Activated naive CD8-positive, alpha-beta T cell treated with anti-CD3 and anti-CD28 coated beads, Interleukin-2, amount 50 U/mL, for 24 hours (primary cell): ENCODE measurements at places on chromosomes 1 and 21.

GRCh38 chr1:72037745-72038343, 244.5 kb downstream of the NEGR1 start:
- DNase-seq, result peak; percentile 8

- no peak for DNase-seq
Observed at GRCh38 chr1:64882574-64883255, 83.6 kb downstream of the JAK1 start.

DNA sequence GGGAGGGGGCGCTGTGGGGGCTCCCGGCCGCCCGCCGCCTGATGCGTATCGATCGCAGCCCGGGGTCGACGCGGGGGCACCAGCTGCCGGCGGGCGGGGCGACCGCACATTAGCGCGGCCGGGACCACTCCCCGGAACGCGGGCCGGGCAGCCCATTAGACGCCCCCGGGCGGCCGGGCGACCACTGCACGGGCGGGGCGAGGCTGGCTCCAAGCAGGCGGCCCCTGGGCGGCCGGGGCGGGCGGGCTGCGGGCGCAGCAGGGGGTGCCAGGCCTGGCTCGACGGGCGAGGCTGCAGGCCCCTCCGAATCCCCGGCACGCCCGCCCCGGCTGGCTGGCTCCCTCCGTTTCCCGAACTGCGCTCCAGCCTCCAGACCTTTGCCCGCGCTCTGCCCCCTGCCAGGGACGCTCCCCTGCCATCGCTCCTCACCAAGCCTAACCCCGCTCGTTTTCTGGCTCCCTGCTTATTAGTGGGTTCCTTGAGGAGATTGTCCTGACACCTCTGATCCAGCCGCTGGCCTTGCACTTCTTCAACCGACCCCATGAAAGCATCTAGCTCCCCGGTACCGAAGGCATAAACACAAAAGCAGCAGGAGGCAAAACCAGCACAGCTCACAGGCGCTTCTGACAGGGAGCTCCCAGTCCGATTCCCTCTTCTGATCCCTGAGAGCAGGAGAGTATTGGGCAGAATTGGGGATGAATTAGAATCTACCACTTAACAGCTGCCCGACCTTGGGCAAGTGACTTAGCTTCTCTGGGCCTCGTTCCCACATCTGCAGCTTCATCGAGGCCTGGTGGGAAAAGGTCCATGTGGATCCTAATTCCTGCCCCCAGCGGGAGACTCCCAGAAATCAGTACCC, 92.6 kb upstream of the CASZ1 start:
- DNase-seq, result no peak

DNA sequence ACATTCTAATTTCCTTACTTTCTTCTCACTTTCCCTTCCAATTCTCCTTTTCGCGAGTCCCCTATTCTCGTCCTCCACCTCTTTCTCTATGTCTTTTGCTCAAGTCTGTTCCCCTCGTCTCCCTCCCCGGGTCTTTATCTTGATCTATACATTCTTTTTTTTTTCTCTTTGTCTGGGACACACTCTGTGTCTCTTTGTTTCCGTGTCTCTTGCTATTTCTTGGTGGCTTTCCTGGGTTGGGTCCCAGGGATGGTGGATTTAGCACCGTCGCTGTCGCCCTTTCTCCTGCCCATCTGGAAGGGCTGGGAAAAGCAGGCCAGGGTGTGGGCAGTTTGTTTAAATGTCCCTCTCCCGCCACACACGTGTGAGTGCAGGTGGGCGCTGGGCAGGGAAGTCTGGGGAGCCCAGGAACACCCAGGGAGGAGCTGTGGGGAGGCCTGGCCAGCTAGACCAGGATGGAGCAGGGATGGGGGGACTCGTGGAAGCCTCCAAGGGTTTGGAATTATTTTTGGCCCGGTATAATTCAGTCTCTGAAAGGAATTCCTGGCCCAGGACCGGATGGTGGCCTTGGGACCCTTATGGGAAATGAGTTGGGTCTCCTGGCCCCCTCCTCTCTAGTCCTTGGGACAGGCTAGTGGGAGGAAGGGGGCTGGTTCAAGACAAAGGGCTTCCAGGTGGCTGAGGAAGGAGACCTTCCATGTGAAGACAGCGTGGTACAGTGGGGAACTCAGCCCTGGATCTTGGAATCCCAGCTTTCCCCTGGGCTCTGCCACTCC, 9.5 kb upstream of the ID3 start:
- no peak for DNase-seq

DNA sequence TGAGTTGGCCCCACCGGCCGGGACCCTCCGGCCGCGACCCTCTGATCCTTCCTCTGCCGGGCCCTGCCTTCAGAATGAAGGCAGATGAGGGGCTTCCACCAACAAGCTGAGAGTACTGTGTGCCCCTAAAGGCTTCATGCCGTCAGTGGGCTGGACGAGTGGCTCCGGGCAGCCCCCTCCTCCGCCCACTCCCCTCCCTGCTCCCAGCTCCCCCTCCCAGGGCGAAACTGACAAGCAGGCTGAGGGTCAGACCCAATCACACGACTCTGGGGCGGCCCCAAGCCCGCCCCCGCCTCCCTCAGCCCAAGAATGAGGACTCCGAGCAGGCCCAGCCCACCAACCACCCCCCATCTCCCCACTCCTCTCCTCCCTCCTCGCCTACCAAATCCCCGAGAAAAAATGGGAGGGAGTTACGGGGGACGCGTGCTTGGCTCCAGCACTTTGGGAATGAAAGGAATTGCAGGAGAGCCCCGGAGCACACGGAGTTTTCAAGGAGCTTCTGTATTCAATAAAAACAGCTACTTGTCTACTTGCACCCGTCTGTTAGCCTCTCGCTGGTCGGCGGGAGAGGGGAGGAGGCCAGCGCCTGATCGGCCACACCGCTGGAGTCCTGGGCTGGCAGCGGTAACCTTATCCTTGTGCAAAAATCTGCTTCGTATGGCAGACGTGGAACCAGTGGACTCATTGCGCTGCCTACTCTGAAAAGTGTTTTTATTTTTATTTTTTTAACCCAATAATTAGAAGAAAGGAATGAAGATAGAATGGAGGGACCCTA, at the start of gene COL11A1:
TSS of gene COL11A1 (minus strand) at position 147 of the 775 bp plus-strand sequence. CDS start 344 bp downstream, outside the sequence.
- DNase-seq, result no peak

GRCh38 chr1:44854970-44855369, 11.9 kb upstream of the PTCH2 start:
- DNase-seq, result no peak

DNA sequence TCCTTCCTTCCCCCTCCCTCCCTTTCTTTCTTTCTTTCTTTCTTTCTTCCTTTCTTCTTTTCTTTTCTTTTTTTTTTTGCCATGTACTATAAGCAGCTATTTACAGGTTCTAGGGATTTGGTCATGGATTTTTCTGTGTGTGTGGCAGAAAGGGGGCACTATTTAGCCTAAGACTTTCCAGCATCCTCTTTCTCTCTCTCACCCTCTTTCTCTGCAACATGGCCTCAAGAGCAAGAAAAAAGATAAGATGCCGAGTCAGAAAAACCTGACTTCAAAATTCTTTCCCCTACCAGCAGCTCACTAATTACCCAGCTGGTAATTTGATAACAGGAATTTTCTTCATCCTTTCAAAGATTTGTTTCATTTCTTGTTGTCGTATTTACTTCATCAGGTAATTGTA, 458.3 kb upstream of the ADAMTS5 start:
- DNase-seq, result no peak
